ENCODE measurements at places on chromosomes 1 and 21. TPM values are rescaled to one million over a fixed set of nuclear protein-coding genes. Genes with fewer than 3 reads are reported as not detected.
A peak's percentile ranks its signal among the peaks of the same experiment; 100 is the strongest.

GRCh38 chr1:97412166-97412565 lies 508.7 kb downstream of the DPYD start:
- DNase-seq, result no peak
- no peaks in the 10 kb centered on the region for H3K4me1 ChIP-seq
- no peak overlapping the region for H3K4me3 ChIP-seq
- no peak overlapping the region for H3K27ac ChIP-seq

The LRP8 gene
- 10.0 TPM for total RNA-seq

The HJV gene
- total RNA-seq, result not detected

DNA sequence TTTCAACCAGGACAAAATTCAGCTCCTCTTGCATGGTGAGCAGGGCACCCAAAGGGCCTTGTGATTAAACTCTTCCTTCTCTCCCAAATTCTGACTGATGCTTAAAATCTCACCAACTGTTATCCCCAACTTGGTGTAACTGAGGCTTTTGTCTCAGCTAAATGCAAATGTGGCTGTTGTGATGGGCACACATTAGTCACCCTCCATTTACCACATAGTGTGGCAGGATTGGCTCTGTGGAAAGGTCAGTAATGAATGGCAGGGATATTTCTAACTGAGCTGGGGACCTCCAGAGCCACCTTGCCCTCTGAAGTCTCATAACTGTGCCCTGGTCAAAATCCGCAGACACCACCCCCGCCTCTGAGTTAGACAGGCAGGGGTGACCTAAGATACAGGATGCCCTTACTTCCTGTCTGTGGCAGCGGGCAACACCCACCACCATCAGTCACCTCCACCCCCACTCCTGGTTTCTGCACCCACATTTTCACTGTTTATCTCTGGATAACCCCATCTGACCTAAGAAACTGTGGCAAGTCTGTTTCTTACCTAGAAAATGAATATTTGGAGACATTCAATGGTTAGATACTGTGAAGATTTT lies 25.4 kb upstream of the RGS16 start:
- no peaks in the 10 kb centered on the region for H3K4me1 ChIP-seq
- H3K27ac ChIP-seq, result no peak overlapping the region

- peaks cover 3% of the 10 kb centered on the region for H3K36me3 ChIP-seq
- no peak overlapping the region for H3K27ac ChIP-seq
- no peak for DNase-seq
- H3K4me1 ChIP-seq, result peaks cover 13% of the 10 kb centered on the region
- H3K27me3 ChIP-seq, result no peaks in the 10 kb centered on the region
Measured at GRCh38 chr1:32759997-32760623, 57.0 kb downstream of the YARS1 start.

DNA sequence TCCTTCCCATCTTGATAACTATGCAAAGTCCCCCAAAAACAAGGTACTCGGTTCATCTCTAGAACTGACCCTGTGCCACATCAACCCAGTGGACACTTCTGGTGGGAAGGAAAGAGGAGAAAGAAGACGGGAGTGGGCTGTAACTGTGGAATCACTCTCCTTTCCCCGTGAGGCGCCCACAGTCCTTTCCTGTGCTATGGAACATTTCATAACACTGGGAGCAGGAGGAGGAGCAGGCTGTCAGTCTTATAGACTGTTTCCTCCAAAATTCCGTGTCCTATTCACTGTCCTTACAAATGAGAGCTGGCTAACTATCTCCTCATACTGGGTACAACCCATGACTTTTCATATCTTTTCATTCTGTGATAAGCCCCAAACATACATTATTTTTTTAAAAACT lies 40.7 kb downstream of the PLEKHA6 start:
- no peaks in the 10 kb centered on the region for H3K27me3 ChIP-seq
- H3K4me1 ChIP-seq, result no peaks in the 10 kb centered on the region
- no peak overlapping the region for H3K27ac ChIP-seq
- no peaks in the 10 kb centered on the region for H3K36me3 ChIP-seq
- no peak overlapping the region for H3K4me3 ChIP-seq

DNA sequence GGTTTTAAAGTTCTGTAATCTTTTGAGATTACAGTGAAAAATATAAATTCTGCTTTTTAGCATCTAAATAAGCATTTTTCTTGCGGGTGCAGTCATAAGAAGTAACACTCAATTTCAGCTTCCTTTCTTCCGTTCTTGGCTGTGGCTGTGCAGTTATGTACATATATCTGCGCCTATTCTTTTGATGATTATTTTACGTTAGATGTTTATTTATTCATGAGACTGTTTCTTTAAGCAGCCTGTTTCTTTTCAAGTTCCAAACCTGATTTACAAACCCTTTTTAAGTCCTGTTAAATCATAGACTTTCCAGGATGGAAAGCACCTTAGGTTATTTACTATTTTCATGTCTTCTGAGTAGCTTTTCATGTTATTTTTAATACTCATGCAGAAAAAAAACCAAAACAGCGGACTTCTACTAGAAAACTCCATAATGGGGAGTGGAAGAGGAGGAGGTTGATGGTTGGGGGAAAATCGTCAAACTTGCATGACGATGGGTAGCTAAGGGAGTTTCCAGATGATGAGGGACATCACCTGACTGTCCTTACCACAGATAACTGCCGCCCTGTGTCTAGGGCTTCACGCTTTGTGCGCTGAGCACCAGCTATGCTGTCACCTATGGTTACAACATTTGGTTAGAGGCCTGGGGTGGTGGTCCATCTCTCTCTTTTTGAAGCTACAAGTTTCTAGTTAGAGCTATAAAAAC lies 2.6 kb downstream of the PRDM2 start:
- H3K36me3 ChIP-seq, result no peaks in the 10 kb centered on the region
- no peak overlapping the region for H3K27ac ChIP-seq
- no peaks in the 10 kb centered on the region for H3K27me3 ChIP-seq

The TPTE gene
- total RNA-seq, result not detected

The MAN1C1 gene
- 14.3 TPM for total RNA-seq

DNA sequence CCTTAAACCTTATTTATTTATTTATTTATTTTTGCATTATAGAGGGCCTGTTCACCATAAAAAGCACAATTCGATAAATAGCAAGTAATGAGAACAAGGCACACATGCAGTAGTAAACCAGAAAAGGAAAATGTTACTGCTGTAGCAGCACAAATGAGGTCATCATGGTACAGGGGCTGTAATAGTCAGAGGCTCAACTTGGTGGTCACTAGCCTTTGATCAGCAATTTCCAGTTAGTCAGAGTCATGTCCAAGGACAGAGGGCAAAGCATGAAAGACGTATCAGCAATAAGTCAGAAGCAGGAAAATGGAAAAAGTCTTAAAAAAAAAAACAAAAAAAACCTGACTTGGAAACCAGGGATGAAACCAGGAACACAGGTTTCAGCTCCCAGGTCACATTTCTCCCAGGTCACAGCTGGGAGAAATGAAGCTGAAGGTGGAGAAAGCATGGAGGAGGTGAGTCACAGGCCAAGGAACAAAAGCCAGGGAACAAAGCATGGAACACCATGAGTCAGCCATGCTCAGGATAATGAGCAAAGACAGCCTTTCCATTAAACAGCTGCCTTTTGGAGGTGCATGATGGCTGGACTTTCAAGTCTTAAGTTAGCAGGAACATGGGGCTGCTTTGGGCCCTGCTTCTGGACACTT lies 556.3 kb downstream of the LTN1 start:
- no peaks in the 10 kb centered on the region for H3K4me1 ChIP-seq
- H3K27me3 ChIP-seq, result no peaks in the 10 kb centered on the region
- no peak overlapping the region for H3K4me3 ChIP-seq

DNA sequence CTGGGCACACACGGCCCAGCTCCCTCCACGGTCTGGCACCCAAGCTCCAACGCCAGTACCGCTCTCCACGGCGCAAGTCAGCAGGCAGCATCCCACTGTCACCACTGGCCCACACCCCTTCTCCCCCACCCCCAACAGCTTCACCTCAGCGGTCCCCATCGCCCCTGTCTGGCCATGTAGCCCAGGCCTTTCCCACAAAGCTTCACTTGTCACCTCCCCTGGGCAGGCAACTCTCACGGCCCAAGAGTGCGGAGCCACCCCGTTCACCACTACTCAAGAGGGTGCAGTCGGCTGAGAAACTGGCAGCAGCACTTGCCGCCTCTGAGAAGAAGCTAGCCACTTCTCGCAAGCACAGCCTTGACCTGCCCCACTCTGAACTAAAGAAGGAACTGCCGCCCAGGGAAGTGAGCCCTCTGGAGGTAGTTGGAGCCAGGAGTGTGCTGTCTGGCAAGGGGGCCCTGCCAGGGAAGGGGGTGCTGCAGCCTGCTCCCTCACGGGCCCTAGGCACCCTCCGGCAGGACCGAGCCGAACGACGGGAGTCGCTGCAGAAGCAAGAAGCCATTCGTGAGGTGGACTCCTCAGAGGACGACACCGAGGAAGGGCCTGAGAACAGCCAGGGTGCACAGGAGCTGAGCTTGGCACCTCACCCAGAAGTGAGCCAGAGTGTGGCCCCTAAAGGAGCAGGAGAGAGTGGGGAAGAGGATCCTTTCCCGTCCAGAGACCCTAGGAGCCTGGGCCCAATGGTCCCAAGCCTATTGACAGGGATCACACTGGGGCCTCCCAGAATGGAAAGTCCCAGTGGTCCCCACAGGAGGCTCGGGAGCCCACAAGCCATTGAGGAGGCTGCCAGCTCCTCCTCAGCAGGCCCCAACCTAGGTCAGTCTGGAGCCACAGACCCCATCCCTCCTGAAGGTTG lies 97.6 kb downstream of the PIK3R3 start:
- H3K27me3 ChIP-seq, result no peaks in the 10 kb centered on the region
- no peak overlapping the region for H3K27ac ChIP-seq
- H3K4me3 ChIP-seq, result no peak overlapping the region
- H3K36me3 ChIP-seq, result peaks cover 17% of the 10 kb centered on the region
- no peaks in the 10 kb centered on the region for H3K4me1 ChIP-seq

- no peaks in the 10 kb centered on the region for H3K27me3 ChIP-seq
- no peaks in the 10 kb centered on the region for H3K36me3 ChIP-seq
- no peak overlapping the region for H3K4me3 ChIP-seq
- H3K27ac ChIP-seq, result no peak overlapping the region
Measured at GRCh38 chr1:184170719-184171118, 119.2 kb downstream of the TSEN15 start.

DNA sequence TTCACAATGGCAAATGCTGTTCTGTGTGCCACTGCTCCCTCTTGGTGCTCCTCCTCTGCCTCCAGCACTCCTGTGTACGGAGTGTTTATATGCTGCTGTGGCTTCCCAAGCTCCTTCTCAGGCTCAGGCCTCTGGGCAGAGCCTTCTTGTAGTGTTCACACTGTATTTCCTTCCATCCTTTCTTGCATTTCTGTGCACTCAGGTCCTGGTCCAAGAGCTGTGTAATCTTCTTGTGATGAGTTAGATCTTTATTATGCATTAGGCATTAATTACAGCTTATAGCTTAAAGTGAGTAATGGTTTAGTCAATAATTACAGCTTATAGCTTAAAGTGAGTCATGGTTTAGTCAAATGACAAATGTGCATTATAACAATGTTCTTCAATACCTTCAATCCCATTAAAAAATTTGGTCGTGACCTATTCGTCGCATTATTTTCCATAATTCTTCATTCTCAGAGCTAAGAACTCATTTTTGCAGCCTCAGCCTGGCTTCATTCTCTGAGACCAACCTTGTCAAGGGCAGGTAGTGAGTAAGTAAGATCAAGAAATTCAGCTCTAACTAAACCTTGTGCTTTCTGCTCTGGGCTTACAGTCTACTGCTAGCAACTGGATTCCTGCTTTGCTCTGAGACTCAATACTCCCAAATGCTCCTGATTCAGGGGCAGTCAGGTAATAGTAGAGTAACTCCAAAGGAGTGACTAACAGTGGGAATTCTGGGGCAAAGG lies 154.5 kb upstream of the SPAG17 start:
- no peak for DNase-seq
- H3K27ac ChIP-seq, result no peak overlapping the region

DNA sequence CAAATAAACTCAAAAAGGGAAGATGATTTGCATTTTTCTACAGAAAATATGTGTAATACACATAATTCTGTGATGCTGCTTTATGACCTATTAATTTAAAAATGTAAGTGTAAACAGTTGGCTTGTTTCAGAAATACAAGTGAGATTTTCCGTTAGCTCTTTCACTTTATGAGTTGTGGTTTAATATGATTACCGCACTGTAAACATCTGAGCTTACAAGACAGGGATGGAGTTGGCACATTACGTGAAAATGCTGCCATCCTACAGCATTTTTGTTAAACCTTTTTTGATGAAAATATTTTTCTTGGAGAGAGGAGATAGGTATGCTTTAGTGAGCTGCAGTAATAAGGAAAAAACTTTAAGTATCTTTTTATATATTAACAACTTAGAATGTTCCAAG lies 426.8 kb upstream of the ADAMTS5 start:
- no peak overlapping the region for H3K4me3 ChIP-seq
- H3K4me1 ChIP-seq, result no peaks in the 10 kb centered on the region
- H3K27me3 ChIP-seq, result no peaks in the 10 kb centered on the region
- no peak overlapping the region for H3K27ac ChIP-seq
- no peaks in the 10 kb centered on the region for H3K36me3 ChIP-seq
- no peak for DNase-seq

- peaks cover 52% of the 10 kb centered on the region for H3K36me3 ChIP-seq
- peak overlapping the region; percentile 28 for H3K27ac ChIP-seq
- DNase-seq, result no peak
- no peak overlapping the region for H3K4me3 ChIP-seq
- H3K4me1 ChIP-seq, result no peaks in the 10 kb centered on the region
- no peaks in the 10 kb centered on the region for H3K27me3 ChIP-seq
Measured at GRCh38 chr1:184801503-184801902, 46.8 kb upstream of the EDEM3 start.

- no peak overlapping the region for H3K4me3 ChIP-seq
- no peaks in the 10 kb centered on the region for H3K27me3 ChIP-seq
- H3K27ac ChIP-seq, result no peak overlapping the region
- no peaks in the 10 kb centered on the region for H3K4me1 ChIP-seq
- no peaks in the 10 kb centered on the region for H3K36me3 ChIP-seq
Measured at GRCh38 chr1:231460614-231461013, 38.5 kb upstream of the EGLN1 start.

GRCh38 chr1:247638781-247639180 lies 33.4 kb downstream of the OR2G3 start:
- no peaks in the 10 kb centered on the region for H3K4me1 ChIP-seq
- no peaks in the 10 kb centered on the region for H3K36me3 ChIP-seq
- no peak overlapping the region for H3K4me3 ChIP-seq
- DNase-seq, result no peak
- no peaks in the 10 kb centered on the region for H3K27me3 ChIP-seq

All from ascending aorta (tissue), 2 donors.